ENCODE measurements at places on chromosomes 1 and 21.

DNA sequence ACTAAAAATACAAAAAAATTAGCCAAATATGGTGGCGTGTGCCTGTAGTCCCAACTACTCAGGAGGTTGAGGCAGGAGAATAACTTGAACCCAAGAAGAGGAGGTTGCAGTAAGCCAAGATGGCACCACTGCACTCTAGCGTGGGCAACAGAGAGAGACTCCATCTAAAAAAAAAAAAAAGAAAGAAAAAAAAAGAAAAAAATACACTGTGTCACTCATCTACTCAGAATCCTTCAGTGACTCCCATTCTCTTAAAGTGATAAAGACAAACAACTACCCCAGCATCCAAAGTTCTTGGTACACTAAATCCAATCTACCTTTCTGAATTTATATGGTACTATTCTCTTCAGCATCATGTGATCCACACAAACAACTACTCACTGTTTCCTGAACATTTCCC lies 40.2 kb upstream of the S1PR1 start:
- no peak for DNase-seq

DNA sequence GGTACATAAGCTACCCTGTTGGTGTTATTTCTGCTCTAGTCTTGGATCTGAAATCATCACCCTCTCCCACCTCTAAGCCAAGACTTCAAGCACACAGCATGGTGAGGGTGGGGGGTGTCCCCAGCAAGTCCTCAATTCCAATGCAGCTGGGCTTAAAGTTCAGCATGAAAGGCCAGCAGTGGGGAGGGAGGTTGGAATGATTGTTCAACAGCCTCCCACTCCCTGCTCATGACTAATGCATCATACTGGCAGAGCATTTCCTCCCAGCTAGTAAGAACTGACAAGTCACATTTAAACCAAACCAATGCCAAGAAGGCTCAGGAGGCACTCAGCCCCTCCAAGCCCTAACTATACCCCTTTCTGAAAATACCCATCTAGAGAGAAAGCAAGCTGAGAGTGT lies 50.1 kb downstream of the TIAM1 start:
- peak; percentile 46 for DNase-seq

- DNase-seq, result no peak
These were observed 25.7 kb downstream of the COQ8A start for GRCh38 chr1:226965581-226966440.

GRCh38 chr1:8516793-8517556 lies 199.1 kb downstream of the SLC45A1 start:
- no peak for DNase-seq

GRCh38 chr1:13828454-13829151 lies 128.6 kb downstream of the PRDM2 start:
- DNase-seq, result no peak

- DNase-seq, result no peak
These were observed 8.5 kb downstream of the GPR157 start for GRCh38 chr1:9120312-9120958.

GRCh38 chr1:185568155-185569123 lies 165.8 kb upstream of the HMCN1 start:
- no peak for DNase-seq

DNA sequence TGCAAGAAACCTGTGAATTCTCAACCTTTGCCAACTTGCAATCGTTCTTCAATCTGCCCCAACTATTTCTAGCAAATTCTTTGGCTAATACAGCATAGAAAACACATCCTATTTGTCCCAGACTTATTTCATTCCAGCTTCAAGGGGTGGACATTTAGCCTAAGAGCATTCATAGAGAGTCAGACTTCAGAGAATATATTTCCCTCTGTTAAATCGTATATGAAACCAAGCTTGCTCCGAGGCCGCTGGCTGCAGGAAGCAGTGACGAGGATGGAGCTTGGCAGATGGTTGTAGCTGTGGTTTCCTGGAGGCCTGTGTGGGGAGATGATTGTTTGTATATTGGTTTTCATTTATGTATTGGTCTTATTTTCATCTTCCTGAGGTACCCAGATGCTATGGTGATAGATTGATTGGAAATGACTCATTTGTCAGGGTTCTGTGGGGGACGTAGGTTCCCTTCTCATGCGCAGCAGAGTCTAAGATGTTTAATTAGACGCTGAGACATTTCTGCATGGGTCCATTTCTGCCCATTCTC lies 26.1 kb downstream of the MAN1C1 start:
- DNase-seq, result peak; percentile 55

GRCh38 chr1:89542345-89542744 lies 17.7 kb downstream of the LRRC8B start:
- no peak for DNase-seq

DNA sequence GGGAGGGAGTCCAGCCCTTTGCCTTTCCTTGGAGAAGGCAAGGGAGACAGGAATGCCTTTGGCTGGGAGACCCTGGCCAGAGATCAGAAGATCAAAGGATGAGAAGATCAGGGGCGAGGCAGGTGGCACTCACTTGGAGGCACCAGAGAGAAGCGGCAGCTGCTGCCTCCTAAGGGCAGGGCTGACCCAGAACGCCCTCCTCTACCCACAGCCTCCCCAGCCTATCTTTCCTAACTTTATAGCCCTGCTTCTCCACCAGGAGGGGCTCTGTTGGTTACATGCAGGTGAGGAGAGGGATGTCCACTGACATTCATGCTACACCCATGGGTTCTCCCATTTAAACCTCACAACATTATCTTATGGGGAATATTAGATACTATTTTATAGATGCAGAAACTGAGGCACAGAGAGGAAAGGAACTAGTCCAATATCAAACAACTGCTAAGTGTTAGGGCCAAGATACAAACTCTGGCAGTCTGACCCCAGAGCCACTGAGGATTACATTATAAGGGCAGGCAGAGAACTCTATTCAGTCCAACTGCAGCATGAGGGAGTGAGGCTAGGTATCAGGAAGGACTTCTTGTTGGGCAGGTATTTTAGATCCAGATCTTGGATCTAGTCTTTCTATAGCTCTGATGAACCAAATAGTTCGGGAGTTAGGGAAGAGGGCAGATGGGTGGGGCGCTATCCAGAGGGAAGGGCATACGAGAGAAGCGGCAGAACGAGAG lies 19.9 kb downstream of the LGR6 start:
- DNase-seq, result no peak

DNA sequence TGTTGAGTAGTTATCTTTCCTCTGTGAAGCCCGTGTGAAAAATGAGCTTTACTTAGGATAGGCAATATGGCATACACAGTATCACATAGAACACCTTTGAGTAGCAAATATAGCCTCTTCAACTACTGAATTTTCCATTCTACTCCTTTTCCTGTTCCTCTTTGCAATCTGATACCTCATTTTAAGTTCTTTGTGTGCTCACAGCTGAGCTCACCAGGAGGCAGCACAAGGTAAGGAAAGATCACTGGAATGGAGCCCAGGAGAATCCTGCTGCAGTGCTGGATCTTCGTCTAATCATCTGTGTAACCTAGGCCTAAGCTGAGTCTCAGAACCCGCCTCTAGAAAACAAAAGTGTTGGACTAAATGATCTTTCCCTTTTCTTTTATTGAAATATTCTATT lies 171.0 kb downstream of the LRRC40 start:
- DNase-seq, result no peak

- no peak for DNase-seq
These were observed 119.7 kb downstream of the PPIAL4G start for GRCh38 chr1:148363439-148363810.

DNA sequence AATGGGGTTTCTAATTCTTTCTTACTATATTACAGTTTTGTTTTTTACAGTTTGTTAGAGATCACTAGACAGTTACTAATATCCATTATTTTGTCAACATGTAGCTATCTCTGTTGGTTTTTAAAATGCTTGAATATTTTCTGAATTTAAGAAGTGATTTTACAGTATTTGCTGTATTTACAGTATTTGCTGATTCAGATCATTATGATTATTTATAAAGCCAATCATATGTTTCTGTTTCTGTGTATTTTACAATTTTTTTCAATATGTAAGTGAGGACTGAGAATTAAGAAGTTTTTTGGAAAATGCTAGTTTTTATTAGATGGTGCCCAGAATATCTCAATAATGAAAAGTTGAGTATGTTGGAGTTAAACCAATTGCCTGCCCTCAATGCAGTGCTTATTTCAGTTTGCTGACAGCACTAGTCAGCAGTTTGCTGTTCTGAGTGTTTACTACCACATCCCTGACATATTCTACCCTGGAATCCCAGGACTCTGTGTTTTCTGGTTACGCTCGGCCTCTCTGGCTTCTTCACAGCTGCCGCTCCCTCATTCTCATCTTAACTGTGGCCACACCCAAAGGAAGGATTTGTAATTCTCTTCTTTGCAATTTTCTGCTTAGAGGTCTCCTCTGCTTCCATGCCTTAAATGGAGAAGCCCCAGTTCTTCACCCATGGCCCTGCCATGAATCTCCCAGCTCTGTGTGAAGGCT lies 68.0 kb upstream of the BACH1 start:
- no peak for DNase-seq

- no peak for DNase-seq
These were observed 53.9 kb upstream of the AKT3 start for GRCh38 chr1:243903895-243904294.

DNA sequence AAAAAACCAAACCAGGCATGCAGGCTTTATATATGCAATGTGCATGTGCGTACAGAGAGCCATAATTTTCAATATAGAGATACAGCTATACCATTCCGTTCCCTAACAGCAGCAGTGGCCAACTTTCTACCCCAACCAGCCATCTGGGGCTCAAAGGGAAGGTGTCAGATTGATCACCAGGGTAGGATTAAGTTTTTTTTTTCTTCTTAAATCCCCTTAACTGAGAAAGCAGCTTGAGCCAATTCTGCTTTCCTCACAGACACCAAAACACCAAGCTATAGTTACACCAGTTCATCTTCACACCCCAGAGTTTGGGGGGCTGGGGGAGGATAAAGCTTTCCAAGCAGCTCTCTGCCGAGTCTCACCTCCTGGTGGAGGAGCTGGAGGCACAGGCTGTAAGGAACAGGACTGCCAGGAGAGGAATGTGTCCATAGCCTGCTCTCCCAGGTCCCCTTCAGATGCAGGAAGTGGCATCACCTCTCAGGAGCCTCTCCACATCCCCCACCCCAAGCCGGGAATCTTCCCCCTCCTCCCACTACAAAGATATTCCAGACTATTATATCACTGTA lies 87.9 kb downstream of the SSBP3 start:
- DNase-seq, result no peak

DNA sequence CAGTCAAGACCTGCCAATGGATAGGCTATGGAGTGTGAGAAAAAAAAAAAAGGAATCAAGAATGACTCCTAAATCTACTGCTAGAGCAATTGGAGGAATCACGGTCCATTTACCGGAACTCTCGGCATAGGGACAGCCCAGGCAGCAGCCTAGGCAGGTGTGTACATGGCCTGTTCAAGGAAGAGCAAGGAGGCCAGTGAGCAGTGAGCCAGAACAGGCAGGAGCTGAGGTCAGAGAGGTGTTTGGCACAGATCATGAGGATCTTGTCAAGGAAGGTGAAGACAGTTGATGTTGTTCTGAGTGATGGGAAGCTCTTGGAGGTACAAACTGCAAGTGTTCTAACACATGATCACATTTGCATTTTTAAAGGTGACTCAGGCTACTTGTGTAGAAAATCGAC lies 40.6 kb upstream of the HHAT start:
- no peak for DNase-seq

DNA sequence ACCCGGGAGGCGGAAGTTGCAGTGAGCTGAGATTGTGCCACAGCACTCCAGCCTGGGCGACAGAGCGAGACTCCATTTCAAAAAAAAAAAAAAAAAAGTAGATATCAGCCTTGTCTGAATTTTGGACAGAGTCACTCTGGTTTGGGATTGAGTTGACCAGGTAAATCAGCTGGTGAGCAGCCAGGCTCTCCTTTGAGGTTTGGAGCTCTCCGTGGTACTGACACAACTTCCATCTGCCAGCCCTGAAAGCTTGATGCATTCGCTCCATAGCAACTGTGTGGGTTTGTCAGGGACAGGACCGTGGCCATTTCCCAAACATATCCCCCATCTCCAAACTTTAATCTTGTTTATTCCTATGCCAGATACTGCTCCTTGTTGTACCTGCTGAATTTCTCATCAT lies 155.2 kb downstream of the DMRTA2 start:
- DNase-seq, result no peak

GRCh38 chr1:230753586-230754251 lies 6.5 kb downstream of the CAPN9 start:
- DNase-seq, result no peak

GRCh38 chr1:227032396-227032795 lies 92.3 kb downstream of the COQ8A start:
- no peak for DNase-seq

DNA sequence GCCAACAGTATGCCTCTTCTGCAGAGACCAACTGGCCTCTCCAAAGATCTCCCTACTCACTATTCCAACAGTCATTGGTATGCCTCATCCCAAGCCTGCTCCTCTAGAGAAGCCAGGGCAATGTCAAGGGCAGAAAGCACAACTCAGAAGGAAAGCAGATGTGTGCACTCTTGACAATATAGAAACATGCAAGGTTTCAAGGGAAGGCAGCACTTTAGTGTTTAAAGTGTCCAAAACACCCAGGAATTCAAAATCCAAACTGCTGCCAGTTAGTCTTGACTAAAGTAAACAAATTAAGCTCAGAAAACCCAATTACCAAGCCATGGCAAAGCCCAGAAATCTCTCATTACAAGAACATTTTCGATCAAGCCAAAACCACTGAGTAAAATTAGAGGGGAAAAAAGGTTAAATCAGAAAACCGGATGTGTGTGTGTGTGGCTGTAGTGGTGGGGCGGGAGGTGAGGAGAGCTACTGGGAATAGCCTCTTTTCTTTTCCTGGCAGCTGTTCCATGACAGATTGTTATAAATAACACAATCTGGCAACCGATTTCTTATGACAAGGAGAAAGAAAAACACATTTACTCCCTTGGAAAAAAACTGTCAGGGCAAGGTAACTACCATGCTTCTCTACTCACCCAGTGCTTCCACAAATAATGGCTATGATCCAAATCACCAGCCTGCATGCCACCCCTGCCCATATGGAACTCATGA lies 39.2 kb downstream of the EIF2B3 start:
- DNase-seq, result no peak

DNA sequence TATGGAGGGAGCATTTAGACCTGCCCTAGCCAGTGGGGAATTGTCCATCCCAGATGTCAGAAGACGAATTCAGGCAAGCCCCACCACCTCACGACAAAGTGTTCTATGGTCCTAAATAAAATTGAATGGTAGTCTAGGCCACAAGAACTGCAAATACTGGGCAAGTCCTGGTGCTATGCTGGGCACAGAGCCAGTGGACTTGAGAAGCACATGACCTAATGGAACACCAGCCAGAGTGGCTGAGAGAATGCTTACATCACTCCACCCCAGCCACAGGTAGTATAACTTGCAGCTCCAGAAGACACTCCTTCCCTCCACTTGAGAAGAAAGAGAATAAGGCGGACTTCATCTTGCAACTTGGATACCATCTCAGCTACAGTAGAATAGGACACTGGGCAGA lies 567.3 kb upstream of the CXADR start:
- DNase-seq, result no peak

DNA sequence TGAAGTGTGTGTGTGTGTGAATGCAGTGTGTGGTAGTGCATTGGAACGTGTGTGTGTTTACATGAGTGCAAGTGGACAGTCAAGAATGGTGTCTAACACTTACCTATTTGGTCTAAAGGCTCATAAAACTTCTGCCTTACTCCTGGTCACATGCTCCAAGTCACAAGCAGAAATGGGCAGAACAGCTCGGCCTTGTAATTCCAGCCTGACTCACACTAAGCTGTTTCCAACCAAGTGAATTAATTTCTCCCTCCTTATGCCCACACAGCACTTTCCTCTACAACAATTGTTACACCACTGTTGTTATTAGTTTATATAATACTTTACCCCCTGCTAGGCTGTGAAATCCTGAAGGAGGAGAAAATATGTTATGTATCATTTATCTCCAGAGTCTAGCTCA lies 43.8 kb downstream of the DDR2 start:
- no peak for DNase-seq

GRCh38 chr1:211804915-211805314 lies 25.6 kb downstream of the LPGAT1 start:
- no peak for DNase-seq

All from activated CD8-positive, alpha-beta memory T cell treated with anti-CD3 and anti-CD28 coated beads, Interleukin-2, amount 50 U/mL, for 4 hours (primary cell).